ENCODE measurements at places on chromosomes 7 and 10.

DNA sequence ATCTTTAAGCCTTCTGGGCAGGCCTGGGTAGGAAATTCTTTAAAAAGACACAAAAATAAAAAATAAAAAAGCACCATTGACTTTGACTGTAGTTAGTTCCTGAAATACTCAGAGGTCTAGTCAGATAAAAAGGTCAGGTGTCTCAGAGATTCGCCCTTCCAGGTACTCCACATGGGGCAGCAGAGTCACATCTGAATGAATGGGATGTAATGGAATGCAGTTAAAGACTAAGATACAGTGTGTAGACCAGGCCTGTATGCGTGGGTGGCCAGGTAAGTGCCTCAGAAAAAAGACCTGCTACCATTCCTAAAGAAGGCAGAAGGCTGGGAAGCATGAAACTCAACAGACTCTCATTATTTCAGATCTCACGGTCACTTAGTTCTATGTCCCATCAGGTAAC is 68.6 kb upstream of the SEM1 start:
- DNase-seq: peak; percentile 90

DNA sequence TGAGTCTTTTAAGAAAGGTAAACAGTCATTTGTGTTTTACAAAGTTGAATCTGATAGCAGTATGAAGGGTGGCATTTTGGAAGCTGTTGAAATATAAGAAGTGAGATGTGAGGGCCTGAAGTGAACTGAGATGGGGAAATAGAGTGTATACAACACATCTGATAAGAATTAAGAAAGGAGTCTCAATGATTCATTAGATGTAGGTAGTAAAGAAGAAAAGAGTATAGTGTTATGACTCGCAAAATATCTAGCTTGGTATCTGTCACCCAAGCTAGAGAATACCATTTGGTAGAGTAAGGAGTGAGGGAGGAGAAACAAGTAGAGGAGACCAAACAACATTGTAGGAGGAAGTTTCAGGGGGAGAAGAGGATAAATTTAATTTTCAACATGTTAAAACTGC is 5.3 kb downstream of the PTPN12 start:
- DNase-seq: no peak

GRCh38 chr10:118309911-118310310 is 32.2 kb downstream of the FAM204A start:
- no peak for DNase-seq

- DNase-seq: no peak
Observed at GRCh38 chr7:42452356-42452755, 215.3 kb upstream of the GLI3 start.

DNA sequence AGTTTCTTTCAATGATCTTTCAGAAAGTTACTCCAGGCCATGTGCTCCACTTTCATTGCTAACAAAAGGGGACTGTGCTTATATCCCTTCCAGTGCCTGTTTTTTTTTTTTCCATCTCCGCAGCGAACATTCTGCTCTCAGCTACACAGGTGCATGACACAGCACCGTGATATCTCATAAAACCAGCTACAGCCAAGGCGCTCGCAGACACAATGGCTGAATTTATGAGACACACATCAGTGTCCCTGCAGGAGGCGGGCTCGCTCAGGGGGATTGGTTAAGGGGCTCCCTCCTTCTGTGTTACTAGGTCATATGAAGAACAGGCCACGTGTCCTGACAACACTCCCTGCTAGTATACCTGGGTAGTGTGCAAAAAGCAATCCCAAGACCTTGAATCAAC is 245.5 kb downstream of the SKAP2 start:
- no peak for DNase-seq

- no peak for DNase-seq
Observed at GRCh38 chr10:68366600-68366999, 33.9 kb upstream of the PBLD start.

- DNase-seq: no peak
Observed at GRCh38 chr7:69126896-69127479, 471.3 kb upstream of the AUTS2 start.

DNA sequence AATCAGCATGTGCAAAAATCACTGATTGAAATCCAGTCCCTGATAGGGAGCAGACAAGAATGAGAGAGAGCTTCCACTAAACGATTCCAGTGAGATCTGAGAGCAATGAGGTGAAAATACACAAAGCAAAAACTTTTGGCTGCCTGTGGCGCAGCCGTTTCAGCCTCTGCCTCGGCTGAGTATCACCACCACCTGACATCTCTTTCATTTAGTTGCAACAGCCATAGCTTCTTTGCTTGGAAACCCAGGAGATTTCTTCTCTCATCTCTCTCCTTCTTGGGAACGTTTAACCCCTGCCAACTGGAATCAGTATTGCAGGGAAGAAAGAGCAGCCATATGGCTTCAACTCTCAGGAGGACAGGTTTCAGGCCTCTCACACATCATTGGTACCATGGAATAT is 237.3 kb upstream of the AGK start:
- no peak for DNase-seq

GRCh38 chr10:122374859-122375678 is 561 bp downstream of the PLEKHA1 start:
- DNase-seq: peak; percentile 71

GRCh38 chr7:251446-252175 is 38.4 kb upstream of the FOXL3 start:
- no peak for DNase-seq

DNA sequence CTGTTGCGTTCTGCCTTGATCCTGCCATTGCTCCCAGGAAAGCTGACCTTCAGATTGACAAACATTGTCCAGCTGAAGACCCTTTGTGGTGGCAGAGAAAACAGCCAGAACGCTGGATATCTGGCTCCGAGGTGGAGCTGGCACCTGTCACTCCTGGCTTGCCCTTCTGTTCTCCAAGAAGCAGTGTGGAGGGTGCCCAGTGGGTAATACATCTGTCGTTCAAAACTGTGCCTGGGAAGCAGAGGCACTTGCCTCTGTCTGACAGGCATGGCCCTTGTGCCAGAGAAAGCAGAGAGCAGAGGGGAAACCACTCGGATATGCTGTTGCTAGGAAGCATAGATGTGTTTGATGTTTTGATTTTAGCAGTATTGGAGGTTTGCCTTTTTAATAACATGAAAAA is 231.4 kb downstream of the BMPER start:
- no peak for DNase-seq

- DNase-seq: no peak
Observed at GRCh38 chr7:111183321-111183720, 92.4 kb downstream of the LRRN3 start.

DNA sequence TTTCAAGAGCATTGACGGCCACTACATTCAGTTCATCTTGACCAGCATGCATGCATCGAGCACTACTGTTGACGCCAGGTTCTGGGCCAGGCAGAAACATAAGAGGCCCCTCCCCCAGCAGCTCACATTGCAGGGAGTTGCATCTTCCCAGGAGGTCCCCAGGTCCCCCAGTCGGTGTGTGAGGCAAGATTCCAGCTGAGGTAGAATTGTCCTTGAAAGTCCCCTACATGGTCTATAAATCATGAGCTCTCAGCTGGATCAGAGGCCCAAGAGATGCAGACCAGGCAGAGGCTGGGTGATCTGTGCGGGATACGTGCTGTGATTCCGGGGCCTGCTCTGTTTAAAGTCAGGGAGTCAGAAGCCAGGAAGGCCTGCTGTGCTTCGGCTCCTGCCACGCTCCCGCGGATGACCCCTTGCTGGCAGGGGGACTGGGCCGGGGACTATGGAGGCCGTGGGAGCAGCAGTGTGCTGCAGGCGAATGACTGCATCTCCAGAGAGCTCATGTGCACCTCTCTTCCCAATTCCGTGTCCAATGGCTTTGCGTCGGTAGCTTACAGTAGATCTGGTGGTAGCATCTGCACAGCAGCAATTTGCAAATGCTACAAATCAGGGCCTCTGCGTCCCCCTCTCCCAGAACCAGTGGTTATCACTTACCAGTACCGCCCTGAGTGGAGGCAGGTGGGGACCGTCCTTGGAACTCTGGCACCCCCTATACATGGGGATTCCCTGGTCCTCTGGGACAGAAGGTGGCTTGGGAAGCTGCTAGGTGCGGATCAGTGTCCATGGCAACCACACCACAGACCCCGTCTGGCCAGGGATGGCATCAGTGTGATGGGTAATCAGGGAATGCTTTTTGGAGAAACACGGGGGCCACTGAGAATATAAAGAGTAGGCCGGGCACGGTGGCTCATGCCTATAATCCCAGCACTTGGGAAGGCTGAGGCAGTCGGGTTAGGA is 93.6 kb downstream of the RGS10 start:
- DNase-seq: no peak

- no peak for DNase-seq
Observed at GRCh38 chr10:57300718-57301117, 939.7 kb upstream of the ZWINT start.

GRCh38 chr10:78916227-78916626 is 152.5 kb upstream of the ZMIZ1 start:
- DNase-seq: no peak

- DNase-seq: peak; percentile 87
Observed at GRCh38 chr10:46541017-46541661, 15.3 kb downstream of the GPRIN2 start.

DNA sequence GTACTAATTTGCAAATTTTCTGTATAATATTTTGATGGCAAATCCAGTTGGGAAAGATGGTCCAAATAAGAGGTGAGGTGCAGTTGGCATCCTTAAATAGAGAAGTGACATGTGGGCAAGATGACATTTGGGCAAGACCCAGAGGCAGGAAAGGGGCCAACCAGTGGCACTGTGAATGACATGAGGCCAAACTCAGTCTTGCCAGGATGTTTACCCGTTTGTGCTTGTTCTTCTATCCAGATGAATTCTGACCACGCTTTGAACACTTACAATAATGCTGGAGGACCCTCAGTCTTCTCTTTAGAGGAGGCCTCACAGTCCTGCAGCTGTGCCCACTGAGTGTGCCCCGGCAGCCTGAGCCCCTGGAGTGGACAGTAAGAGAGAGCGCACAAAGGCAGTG is 45.1 kb downstream of the KCNMA1 start:
- no peak for DNase-seq

- DNase-seq: no peak
Observed at GRCh38 chr7:156656598-156656997, 16.0 kb downstream of the RNF32 start.

- no peak for DNase-seq
Observed at GRCh38 chr7:103123529-103123928, 25.4 kb downstream of the NAPEPLD start.

GRCh38 chr7:6165521-6166320 is 106.7 kb downstream of the CYTH3 start:
- no peak for DNase-seq

GRCh38 chr10:66927971-66928770 is 2.3 kb downstream of the LRRTM3 start:
- DNase-seq: peak; percentile 68

DNA sequence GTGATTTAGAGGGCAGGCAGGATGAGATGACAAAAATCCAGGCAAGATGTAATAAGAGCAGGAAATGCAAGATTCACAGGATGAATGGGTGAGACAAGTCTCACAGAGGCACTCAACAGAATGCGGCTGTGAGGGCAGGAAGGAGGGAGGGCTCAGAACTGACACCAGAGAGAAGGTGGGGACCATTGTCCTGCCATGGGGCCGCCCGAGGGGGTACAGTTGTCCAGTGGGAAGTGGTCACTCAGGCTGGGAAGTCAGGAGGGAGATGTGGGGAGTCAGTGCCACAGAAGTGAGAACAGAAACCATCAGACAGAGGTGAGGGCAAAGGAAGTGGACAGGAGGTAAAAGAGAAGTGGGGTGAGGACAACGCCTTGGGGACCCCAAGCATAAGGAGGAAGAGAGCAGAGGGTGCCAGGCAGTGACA is 8.9 kb downstream of the HIP1 start:
- DNase-seq: no peak

- no peak for DNase-seq
Observed at GRCh38 chr7:78398576-78398975, 600.0 kb downstream of the PHTF2 start.

GRCh38 chr7:50339990-50340500 is 35.5 kb downstream of the IKZF1 start:
- DNase-seq: no peak

GRCh38 chr7:152711444-152711944 is 35.6 kb upstream of the XRCC2 start:
- DNase-seq: no peak

DNA sequence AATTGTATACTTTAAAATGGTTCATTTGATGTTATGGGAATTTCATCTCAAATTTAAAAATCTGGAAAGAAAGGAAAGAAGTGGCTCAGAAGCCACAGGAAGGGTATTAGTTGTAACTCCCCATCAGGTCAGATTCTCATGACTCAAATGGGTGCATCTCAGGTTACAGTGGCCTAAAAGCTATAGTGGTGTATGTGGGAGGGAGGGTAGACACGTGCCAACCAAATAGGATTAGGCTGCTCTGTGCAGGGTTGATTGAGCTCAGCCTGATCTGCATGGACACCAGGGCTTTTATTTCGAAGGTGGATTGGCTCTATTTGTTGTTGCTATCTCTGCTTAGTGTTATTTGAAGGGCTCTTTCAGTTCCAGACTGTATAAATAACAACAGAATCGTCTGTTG is 121.5 kb upstream of the PRR15 start:
- peak; percentile 63 for DNase-seq

- peak; percentile 72 for DNase-seq
Observed at GRCh38 chr10:133324198-133324792, 12.4 kb downstream of the CALY start.

DNA sequence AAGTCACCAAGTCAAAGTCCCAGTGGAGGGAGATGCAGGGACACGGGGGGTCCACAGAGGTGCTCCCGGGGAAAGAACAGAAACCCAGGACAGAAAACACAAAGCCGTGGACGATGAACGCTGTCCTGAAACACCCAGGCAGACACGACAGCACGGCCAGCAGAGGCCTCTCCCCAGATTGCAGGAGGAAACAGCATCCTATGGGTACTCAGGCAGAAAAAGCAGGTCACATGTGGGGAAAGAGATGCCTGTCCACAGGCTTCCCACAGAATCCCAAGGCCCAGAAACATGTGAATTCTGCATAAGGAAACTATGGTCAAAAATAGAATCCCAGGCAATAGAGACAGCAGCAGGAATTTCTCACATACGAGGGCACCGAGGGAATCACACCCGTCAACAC is 53.6 kb upstream of the ADGRA1 start:
- no peak for DNase-seq

- DNase-seq: peak; percentile 68
Observed at GRCh38 chr7:65832281-65832680, 40.6 kb upstream of the VKORC1L1 start.

DNA sequence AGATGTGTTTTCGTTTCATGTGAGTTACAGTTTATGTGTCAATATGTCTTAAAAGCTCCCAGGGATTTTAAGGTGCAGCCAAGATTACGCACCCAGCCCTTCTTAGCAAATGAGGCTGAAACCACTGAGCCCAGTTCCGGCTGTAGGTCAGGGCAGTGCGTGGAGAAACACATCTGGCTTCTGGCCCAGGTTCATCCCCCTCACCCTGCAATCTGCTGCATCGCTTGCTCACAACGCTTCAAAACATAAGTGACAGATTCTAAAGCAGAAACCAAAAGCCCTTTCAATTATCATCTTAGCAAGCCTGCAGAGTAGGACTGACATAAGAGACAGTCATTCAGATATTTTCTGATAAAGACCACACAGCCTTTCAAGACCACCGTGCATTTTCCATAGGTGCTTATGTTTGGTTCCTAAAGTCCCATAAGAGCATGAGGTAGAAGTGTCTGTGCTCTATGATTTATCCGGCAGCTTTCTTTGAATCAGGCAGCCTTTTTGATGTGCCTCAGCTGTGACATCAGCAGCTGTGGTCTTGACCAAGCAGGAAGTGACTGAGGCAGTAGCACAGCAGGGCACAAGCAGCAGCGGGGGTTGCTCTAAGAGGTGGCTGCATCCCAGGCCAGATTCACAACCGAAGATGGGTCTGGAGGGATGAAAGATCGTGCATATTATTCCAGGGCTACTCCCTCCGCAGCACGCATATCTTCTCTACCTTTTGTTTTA is 72.1 kb upstream of the LYZL2 start:
- DNase-seq: no peak

Data from islet precursor cell (in vitro differentiated cells).